Hepatocyte (in vitro differentiated cells): ENCODE measurements at places on chromosomes 11 and 22. TPM values are rescaled to one million over a fixed set of nuclear protein-coding genes. Genes with fewer than 3 reads are reported as not detected.
A peak's percentile ranks its signal among the peaks of the same experiment; 100 is the strongest.

Gene GLB1L3
- polyA plus RNA-seq: not detected in 2 replicates

Gene OR8A1
- not detected in 2 replicates for polyA plus RNA-seq

Gene MCAT
- 18.3 and 24.9 TPM in 2 replicates for polyA plus RNA-seq

Gene OR4C16
- polyA plus RNA-seq: not detected in 2 replicates

DNA sequence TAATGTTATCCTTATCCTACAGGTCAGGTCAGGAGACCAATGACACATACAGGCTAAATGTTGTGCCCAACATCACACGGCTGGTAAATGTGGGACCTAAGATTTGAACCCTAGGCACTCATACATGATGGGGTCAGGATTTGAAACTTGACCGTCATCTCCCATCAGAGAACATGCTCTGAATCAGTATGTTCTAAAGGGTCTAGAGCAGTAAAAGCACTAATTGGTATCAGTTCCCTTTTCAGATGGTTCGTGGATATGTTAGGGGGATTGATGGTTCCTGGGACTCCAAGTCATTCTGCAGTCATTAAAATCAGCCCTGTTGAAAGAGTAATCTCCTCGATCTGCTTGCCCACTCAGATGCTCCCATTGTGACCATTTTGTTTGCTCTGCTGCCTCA, 65.5 kb downstream of the BMAL1 start:
- DNase-seq: no peak

- no peak for DNase-seq
Observed at GRCh38 chr22:41781507-41781906, 19.0 kb upstream of the CCDC134 start.

- no peak for DNase-seq
Observed at GRCh38 chr22:44460691-44461375, 37.2 kb downstream of the RTL6 start.

GRCh38 chr11:1054143-1055108, 17.9 kb upstream of the MUC6 start:
- DNase-seq: no peak

DNA sequence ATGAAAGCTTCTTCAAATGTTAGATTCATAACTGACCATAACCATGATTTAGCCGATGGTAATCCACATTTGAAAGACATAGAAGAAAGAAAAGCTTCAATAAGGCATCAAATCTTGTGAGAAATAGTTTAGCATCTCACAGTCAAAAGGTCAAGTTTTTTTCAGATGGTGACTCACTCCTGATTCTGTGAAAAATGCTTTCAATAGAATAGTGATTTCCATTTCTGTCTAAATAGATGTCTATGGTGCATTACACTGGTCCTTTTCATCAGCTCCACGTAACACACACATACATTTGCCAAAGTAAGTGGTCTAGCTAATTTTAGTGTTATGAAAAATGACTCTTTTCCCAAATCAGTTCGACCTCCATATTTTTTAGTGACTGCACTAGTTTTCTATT, 139.2 kb downstream of the LRRC4C start:
- DNase-seq: no peak

- peak; percentile 24 for DNase-seq
Observed at GRCh38 chr22:35997438-35997837, 31.2 kb downstream of the RBFOX2 start.

DNA sequence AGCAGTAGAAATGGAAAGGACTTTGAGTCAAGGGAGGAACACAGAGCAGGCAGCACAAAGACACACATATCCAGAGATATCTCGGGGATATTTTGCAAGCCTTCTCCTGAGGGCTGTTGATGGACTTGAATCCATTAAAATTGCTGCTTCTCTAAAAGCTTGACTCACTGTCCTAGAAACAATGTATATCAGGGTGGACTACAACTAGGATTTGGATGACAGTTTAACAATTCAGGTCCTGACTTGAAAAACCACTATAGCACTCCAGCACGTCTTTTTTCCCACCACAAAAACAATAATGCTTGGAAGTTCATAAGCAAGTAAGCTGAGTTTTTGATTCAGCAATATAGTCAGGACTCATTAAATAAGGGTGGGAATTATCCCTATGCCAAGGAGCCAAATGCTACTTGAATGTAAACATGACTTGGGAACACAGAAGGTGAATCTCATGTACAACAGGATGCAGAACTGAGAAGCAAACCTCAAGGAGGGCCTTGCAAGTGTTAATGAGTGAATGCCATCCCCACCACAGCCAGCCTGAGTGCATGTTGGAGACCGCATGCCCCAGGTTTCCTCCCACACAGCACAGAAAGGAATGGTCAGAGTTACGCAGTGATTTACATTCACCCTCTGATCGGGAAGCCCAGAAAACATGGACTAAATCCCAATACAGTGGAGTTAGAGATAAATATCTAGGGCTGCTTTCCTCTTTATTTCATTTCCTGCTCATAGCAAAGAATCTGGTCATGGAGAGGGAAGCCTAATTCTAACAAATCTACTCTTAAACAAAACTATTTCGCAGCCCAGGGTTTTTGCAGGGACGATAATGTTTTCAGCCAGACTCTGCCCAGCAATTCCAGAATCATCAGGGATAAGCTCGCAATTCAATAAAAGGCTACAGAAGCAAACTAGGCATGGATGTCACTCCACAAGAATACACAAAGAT, 98.4 kb upstream of the OR9G4 start:
- DNase-seq: no peak

GRCh38 chr22:23144932-23145877, at the start of gene RAB36:
TSS of gene RAB36 (plus strand) at chr22:23145477. CDS start at chr22:23146617, 1,140 bp downstream.
- peak; percentile 100 for DNase-seq

GRCh38 chr22:45582236-45582954, 79.7 kb downstream of the FBLN1 start:
- DNase-seq: no peak

GRCh38 chr11:46504817-46505613, 88.8 kb downstream of the AMBRA1 start:
- no peak for DNase-seq

- DNase-seq: no peak
Observed at GRCh38 chr11:128499613-128500253, 87.6 kb downstream of the ETS1 start.

DNA sequence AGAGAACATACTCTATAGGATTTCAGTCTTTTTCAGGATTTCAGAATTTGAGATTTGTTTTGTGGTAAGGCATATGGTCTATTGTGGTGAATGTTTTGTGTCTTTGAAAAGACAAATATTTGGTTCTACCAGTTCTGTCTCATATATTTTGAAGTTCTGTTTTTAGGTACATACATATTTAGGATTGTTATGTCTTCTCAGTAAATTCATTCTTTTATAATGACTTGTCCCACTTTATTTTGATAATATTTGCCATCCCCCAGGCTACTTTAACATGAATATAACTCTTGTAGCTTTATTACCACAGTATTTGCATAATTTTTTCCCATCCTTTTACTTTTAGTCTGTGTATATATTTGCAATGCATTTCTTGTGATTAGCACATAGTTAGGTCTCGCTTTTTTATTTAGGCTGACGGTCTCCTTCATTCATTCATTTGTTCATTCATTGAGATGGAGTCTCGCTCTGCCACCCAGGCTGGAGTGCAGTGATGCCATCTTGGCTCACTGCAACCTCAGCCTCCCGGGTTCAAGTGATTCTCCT, 32.1 kb downstream of the MTMR3 start:
- DNase-seq: no peak

DNA sequence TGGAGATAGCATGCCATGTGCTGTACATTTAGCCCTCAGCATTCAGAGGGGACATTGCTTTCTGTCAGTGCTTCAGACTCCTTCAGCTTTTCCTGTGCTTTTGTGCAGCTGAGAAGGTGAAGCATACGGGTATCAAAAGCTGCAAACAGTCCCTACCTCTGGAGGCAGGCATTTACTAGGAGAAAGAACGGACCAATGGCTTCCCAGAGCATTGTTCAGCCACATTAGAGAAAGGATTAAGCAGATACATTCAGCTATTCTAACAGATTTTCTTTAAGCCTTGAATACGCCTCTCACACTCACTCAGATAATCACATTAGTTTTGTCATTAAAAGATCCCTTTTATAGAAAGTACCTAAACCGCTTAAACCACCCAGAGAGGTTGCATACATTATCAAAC, 80.7 kb upstream of the FAM181B start:
- no peak for DNase-seq

- no peak for DNase-seq
Observed at GRCh38 chr22:36362932-36363331, 24.8 kb downstream of the MYH9 start.

DNA sequence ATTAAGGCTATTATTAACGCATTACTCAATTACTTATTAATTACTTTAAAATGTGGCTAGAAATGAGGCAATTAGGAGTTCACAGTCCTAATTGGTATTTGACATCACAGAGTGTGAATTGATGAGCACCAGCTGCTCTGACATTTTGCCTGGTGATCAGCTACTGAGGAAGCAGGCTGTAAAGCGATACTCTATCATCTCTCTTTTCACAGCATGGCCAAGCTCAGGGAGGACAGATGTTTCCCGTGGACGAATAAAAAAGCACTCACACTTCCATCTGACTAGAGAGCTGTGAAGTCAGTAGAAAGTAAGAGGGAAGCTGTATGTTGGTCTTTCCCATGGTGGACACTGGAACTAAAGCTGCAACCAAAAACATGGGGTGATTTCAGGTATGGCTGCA, 29.1 kb upstream of the SYT9 start:
- no peak for DNase-seq

DNA sequence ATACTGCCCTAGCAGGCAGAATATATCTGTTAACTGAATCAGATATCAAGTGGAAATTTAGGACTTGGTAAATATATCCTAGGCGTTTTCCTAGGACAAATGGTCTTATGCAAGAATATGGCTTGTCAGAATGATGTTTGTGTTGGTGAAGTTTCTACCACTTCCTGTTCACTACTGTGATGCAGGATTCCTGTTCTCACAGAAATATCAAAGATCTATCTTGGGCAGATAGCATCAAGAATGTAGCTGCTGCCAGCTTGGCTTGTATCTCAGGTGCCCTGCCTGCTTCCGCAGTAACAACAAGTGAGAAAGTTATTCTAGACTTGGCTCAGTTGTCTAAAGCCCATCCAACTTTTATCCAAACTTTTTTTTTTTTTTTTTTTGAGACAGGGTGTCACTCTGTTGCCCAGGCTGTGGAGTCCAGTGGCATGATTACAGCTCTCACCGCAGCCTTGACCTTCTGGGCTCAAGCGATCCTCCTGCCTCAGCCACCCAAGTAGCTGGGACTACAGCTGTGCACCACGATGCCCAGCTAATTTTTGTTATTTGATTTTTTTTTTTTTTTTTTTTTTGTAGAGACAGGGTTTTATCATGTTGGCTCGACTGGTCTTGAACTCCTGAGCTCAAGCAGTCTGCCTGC, 61.3 kb downstream of the PPME1 start:
- DNase-seq: no peak

DNA sequence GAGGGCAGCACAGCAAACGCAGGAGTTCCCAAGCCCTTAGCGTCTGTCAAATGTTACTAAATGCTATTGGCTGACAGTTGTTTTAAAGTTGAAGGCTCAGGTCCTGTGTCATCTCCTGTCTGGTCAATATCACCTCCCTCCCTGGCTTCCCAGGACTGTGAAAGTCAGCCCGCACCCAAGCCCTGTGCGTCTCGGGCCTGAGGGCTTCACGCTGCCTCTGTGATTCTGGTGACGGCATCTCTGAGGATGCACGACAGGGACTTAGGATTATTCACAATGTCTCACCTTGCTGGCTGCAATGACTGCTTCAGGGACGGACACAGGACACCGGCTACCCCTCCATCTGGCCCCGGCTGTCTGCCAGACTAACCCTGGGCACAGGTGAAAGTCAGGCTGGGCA, 415.3 kb downstream of the CTTN start:
- DNase-seq: no peak

DNA sequence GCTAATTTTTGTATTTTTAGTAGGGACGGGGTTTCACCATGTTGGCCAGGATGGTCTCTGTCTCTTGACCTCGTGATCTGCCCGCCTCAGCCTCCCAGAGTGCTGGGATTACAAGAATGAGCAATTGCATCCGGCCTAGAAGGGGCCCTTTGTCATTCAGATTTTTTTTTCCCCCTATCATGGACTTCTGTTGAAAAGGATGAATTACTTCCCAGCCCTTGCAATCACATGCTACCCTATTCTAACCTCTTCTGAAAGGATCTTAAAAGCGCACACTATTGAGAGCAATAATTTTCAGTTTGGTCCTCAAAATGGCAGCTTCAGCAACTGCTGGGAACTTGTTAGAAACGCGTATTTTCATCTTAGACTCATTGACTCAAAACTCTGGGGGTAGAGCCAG, 575.6 kb upstream of the KIRREL3 start:
- DNase-seq: no peak

GRCh38 chr11:134471716-134472455, 59.8 kb upstream of the B3GAT1 start:
- DNase-seq: no peak

DNA sequence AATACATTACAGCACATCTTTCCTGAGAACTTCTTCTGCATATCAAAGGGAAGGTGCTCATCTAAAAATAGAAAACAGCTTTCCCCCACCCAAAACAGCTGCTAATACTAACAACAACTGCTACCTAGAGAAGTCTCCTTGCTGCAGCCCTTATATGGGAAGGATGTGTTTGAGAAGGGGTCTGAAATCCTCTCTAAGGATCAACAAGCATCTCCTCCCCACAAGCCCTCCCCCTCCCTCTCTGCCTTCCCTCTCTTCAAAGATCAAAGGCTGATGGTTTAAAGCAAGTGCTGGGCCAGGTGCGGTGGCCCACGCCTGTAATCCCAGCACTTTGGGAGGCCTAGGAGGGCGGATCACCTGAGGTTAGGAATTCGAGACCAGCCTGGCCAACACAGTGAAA, 33.5 kb downstream of the SCUBE2 start:
- no peak for DNase-seq

GRCh38 chr22:28822930-28823551, 22.7 kb upstream of the XBP1 start:
- peak; percentile 48 for DNase-seq

DNA sequence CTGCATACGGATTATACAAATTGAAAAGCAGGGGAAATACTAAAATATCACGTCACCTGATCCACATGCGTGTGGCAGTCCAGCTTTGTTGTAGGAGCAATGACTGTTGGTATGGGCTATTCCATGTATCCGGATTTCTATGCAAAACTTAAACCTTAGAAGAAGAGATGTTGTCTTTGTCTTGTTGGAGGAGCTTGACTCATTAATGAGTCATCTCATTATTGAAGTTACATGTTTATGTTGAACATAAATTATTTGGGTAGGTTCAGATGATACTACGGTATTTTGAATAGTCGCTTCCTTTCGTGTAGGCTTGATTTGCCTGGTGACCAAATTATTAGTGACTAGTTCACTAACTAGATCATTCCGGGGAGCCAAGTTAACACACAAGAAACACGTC, 806 bp upstream of the SAAL1 start:
- DNase-seq: no peak
